ENCODE measurements at places on chromosomes 1 and 21. TPM values are rescaled to one million over a fixed set of nuclear protein-coding genes. Genes with fewer than 3 reads are reported as not detected.

GRCh38 chr1:28981210-28981609 is 66.8 kb downstream of the EPB41 start:
- no peak for DNase-seq

DNA sequence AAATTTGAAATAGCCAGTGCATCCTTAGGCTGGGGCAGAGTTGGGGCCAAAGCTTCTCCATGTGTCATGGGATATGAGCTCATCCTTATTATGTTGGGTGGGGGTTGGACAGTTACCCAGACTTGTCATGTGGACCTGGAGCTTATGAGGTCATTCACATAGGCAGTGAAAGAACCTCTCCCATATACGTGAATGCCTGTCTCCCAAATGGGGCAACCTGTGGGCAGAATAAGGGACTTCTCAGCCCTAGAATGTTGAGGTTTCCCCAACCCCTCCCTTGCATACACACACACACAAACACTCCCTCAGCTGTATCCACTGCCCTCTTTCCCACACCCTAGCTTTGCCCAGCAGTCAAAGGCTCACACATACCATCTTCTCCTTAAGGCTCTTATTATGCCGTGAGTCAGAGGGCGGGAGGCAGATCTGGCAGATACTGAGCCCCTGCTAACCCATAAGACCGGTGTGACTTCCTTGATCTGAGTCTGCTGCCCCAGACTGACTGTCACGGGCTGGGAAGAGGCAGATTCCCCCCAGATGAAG is 2.3 kb upstream of the IVL start:
- peak; percentile 82 for DNase-seq

DNA sequence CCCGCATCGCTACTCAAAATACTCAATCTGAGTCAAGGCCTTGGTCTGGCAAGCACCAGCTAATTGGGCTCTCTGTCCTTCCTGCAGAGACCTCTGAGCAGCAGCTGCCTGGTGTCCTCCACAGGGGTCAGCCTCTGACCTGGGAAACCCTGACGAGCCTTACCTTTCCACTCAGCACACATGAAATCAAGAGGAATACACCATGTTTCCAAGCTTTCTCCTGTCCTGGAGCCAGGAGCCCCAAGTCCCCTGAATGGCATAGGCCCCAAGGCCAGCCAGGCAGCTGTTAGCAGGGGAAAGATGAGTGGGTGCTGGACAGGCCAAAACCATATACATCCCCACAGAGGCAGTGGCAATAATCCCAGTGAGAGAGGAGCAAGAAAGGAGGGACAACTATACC is 27.2 kb upstream of the TSPEAR start:
- DNase-seq, result no peak

- peak; percentile 47 for DNase-seq
Observed at GRCh38 chr1:165467706-165468105, 22.8 kb upstream of the RXRG start.

DNA sequence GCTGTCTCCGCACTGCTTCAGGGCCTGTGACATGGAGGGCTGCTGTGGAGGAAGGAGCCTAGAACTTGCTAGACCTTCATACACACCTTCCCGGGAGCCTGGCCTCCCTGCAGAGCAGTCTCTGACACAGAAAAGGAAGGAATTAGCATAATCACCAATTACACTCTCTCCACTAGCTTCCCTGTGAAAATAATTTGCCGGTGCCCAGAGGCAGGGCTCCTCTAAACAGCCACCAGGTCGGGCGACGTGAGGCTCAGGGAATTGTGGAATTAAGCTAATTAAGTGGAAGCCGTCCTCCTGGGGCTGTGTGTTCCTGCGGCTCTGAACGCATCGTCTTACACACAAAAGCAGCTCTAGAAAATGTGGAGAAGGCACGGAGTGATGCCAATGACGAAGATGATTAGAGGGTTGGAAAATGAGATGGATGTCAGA is 82.6 kb downstream of the NENF start:
- DNase-seq, result no peak

GRCh38 chr1:99218999-99219398 is 45.3 kb upstream of the PLPPR4 start:
- DNase-seq, result no peak

ASCL5 gene
- not detected for total RNA-seq

CCT3 gene
- total RNA-seq, result 455 TPM

DNA sequence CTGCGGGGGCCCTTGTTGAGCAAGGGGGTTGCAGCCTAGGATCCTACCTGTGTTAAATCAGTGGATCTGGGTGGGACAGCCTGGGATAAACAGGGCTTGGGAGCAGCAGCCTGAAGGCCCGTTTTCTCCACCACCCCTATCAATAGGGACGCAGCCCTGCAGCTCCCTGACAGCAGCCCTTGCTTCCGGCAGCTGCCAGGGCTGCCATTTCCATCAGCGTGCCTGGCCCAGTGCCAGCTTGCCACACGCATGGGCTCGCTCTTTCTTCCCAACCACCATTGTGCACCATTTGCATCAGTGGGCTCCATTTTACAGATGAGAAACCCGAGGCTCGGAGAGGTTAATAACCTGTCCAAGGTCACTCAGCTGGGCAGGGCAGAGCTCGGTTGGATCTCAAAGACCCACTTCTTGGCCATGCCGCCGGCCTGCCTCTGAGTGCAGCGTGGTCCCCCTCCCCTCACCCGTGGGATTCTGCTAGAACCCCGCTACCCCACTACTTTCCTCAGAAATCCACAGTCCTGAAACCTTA is 3.8 kb downstream of the WNT4 start:
- no peak for DNase-seq

PGBD2 gene
- 6.2 TPM for total RNA-seq

OR10K1 gene
- not detected for total RNA-seq

DNA sequence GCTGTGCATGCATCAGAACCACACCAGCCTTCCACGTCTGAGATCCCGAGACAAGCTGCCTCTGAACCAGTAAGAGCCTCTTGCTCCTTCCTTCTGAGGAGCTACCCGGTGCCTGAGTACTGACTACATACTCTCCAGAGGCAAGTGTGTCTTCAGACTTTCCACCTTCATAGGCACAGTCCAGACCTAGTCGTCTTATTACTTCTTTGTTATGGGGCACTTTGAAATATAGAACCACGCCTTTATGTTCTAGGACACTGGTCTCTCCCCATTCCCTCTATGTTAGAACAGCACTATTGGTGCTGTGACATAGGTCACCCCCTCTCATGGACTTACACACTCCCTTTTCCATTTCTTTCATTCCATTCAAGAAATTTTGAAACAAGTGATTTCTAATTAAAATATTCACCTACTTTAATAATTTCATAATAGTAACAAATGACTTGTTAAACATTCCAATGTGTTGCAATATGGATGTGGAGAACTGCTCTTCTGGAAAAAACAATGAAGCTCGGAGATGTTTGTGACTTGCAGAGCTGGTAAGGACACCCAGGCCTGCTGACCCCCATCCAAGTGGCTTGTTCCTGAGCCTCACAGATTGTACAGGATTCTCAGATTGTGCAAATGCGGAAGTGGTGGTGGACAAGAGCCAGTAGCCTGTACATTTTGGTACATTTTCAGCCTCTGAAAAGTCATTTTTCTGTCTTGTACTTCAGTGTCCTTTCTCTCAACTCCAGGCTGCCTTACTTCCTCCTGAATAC is 76.1 kb upstream of the SIPA1L2 start:
- no peak for DNase-seq

DNA sequence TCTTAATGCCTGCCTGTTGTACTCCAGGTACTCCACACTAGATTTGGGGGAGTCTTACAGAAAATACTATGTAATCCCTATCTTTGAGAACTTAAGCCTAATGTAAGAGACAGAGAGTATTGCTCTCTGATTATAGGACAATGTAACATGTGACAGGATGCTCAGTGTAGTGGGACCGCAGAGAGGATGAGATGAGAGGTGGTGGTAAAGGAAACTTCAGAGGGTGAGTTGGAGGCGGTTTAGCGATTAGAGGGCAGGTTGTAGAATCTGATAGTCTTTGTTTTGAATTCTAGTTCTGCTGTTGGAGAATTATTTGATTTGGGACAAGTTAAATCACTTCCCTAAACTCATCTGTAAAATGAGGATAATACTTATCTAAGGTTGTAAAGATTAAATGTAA is 5.4 kb downstream of the SOAT1 start:
- DNase-seq, result no peak

GRCh38 chr1:30701258-30701633 is 22.1 kb downstream of the MATN1 start:
- no peak for DNase-seq

GRCh38 chr1:206714331-206715058 is 29.8 kb downstream of the MAPKAPK2 start:
- peak; percentile 55 for DNase-seq

DIRAS3 gene
- not detected for total RNA-seq

CR1 gene
- total RNA-seq, result not detected

H6PD gene
- 10.2 TPM for total RNA-seq

PTP4A2 gene
- 225 TPM for total RNA-seq

ZNF670 gene
- total RNA-seq, result 6.0 TPM

- no peak for DNase-seq
Observed at GRCh38 chr1:111602302-111602701, 17.3 kb upstream of the RAP1A start.

- DNase-seq, result no peak
Observed at GRCh38 chr1:43893006-43893405, 40.6 kb upstream of the ARTN start.

FGR gene
- not detected for total RNA-seq

GRCh38 chr1:186768906-186769305 is 59.8 kb upstream of the PLA2G4A start:
- DNase-seq, result no peak

SPRR2B gene
- not detected for total RNA-seq

GRCh38 chr1:91583326-91583755 is 82.7 kb downstream of the CDC7 start:
- DNase-seq, result peak; percentile 64

GRCh38 chr1:38009088-38009840 is 3.3 kb upstream of the UTP11 start:
- DNase-seq, result peak; percentile 51

GRCh38 chr1:48341221-48341620 is 118.7 kb downstream of the SLC5A9 start:
- DNase-seq, result peak; percentile 45

LAMC2 gene
- total RNA-seq, result 2.2 TPM

GRCh38 chr1:8483586-8483985 is 165.7 kb downstream of the SLC45A1 start:
- DNase-seq, result no peak

- DNase-seq, result peak; percentile 74
Observed at GRCh38 chr1:222073307-222073995, 331.6 kb upstream of the DUSP10 start.

GRCh38 chr1:41370225-41370624 is 9.0 kb downstream of the FOXO6 start:
- DNase-seq, result no peak

GRCh38 chr1:221886743-221887414 is 145.0 kb upstream of the DUSP10 start:
- peak; percentile 98 for DNase-seq

- no peak for DNase-seq
Observed at GRCh38 chr1:177848577-177848976, 121.3 kb downstream of the SEC16B start.

S100A7 gene
- not detected for total RNA-seq

DNA sequence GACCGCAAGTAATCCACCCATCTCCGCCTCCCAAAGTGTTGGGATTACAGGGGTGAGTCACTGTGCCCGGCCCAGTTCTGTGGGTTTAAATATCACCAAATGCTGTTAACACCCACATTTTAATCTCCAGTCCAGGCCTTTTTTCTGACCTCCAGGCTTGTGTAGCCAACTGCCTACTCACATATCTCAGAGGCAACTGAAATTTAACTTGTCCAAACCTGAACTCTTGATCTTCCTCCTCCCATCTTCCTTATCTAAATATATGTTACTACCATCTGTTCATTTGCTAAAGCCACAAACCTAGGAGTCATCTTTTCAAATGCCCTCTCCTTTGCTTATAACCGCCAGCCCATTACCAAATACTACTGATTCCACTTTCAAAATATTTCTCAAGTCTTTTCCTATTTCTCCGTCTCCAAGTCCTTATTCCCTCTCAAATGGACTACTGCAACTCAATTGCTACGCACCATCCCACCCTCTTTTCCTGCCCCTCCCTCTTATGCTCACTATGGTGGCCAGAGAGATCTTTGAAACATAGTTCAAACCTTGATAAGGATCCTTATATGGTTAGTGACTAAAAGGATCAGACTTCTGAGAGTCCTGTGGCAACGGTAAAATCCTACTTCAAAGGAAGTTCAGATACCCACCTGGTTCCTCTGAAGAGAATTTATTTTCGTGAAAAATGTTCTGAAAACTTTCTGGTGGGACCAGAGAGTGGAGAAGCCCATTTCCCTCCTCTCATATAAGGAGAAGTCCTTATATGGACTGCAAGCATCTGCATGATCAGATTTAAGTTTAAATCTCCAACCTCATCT is 78.5 kb upstream of the CDC42BPA start:
- peak; percentile 22 for DNase-seq

PTPRC gene
- total RNA-seq, result 0.98 TPM

Data from RPMI7951 (cell line).